ENCODE measurements at places on chromosomes 6 and 20.

- DNase-seq = no peak
Observed at GRCh38 chr6:163008626-163009025, 280.9 kb downstream of the PACRG start.

DNA sequence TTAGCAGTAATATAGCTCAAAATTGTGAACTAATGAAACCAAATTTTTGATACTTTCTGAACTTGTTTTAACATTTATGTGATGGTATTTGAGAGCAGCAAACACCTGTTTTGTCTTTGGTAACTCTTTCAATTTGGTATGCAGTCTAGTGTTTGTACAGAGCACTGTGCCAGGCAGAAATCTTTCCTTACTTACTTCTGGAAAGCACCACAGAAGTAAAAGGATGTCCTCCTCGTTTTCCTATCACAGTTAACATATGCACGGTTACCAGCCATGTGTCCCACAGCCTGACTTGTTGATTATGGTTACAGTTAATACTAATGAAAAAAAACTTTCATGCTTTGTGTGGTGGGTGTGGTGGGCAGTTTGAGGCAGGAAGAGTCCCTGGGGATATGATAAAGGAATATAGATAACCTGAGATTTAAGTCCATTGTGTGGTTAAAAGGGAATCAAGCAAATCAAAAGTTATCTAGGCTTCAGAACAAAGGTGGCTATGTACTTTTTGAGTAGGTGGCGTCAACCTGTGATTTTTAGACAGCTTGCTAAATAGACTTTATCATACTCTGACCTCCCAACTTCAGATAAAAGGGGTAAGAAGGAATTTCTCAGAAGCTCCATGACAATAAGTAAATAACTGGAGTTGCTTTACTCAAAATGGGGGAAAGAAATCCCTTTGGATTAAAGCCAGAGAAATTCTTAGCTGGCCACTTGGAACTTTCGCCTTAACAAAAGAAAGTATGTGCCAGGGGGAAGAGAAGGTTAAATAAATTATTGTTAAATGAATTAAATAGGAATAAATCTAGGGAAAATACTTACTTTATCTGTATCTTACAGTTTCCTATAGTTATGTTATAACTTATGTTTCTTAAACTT lies 20.1 kb upstream of the COL10A1 start:
- no peak for DNase-seq

DNA sequence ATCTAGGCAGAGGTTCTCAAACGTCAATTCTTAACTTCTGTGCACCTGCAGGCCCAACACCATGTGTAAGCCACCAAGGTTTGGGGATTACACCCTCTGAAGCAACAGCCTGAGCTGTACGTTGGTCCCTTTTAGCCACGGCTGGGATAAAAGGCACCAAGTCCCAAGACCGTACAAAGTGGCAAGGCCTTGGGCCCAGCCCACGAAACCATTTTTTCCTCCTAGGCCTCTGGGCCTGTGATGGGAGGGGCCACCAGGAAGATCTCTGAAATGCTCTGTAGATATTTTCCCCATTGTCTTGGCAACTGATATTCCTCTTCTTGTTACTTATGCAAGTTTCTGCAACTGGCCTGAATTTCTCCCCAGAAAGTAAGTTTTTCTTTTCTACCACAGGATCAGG lies 4.5 kb upstream of the FAM184A start:
- no peak for DNase-seq

GRCh38 chr6:30219244-30219643 lies 6.0 kb upstream of the TRIM26 start:
- peak; percentile 17 for DNase-seq

- no peak for DNase-seq
Observed at GRCh38 chr6:107718341-107718740, 105.8 kb downstream of the SCML4 start.

DNA sequence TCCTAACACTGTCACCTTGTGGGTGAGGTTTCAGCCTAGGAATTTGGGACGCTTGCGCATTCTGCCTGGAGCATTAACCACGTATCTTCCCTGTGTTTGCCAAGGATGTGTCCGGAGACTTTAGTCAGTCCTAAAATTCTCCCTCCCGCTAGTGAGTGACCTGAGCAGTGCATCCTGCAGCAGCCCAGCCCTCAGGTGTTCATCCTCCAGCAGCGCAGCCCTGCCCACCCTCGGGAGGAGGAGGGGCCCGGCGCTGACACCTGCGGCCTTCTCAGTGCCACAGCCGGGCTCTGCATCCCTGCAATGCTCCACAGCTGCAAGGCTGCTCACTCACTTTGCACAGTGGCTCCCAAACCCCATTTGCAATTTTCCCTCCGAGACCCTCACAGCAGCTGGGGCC lies 79.5 kb downstream of the ERMARD start:
- DNase-seq = no peak

- DNase-seq = no peak
Observed at GRCh38 chr6:146341493-146342230, 202.0 kb upstream of the RAB32 start.

GRCh38 chr20:34110745-34111641 lies 1.1 kb downstream of the EIF2S2 start:
- DNase-seq = no peak

DNA sequence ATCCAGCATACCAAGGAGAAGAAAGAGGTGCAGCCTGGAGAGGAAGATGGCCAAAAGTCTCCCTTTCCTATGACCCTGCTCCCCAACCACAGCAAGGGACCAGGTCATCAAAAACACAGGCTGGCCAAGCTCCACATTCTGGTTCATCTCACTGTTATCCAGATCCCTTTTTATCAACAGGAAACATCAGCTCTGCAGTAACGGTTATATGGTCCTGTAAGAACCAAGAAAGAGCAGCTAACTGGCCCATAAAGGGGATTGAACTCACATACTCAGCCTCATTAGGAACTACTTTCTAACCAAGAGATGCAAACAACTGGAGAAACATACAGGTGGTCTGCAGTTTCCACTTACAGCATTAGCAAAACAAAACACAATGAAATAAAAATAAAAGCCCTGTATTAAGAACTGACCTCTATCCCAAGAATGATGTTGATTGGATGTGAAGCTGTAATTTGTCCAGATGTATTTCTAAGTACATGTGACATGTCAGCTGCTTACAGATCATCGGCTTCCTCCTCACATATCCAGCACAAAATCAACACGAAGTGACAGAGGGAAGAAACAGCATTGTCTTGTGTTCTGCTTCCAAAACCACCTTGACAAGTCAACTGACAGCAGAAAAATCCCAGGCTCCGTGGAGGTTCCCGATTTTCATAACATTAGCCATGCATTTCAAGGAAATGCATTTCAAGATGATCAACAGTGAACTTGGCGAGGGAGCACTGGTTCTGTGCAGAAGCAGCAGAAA lies 557.2 kb upstream of the AGPAT4 start:
- no peak for DNase-seq

GRCh38 chr6:138157986-138158638 lies 3.6 kb upstream of the ARFGEF3 start:
- DNase-seq = no peak

DNA sequence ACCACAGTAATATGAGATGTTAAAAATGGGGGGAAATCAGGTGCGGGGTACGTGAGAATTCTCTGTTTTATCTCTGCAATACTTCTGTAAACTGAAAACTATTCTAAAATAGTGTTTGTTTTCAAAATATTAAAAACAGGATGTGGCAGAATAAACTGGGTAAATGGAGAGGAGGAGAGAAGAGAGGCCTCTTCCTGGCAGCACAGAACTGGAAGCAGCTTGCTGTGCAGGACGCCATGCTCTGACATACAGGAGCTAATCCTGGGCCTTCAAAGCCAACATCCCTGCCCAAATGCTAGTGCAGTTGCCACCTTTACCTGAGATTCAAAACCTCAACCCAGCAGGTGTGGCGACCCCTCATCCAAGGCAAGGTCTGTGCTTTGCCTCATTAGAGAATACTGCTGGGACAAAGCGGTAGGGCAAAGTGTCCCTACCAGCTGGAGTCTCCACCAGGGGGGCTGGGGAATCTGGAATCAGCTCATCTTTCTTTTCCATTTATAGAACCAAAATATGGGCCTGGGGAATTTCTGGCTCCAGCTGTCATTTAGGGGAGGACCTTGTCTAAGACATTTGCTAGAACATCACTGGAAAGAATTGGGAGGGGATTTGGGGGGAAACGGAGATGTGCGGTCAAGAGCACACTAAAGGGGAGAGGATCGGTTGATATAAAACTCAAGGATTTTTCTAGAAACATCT lies 67.3 kb downstream of the SCML4 start:
- no peak for DNase-seq

DNA sequence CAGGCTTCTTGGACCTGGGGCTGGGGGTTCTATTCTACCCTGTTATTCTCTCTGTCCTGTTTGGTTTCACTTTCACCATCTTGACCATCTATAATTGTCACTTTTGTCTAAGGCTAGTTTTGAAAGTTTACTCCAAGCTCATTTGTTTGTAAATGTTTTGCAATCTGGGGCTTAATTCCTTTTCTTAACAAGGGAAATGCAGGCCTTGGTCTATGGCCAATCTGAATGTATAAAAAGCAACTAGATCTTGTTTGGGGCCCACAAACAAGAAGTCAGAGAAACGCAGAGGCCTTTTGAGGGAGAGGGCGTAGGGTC lies 86.3 kb upstream of the PREP start:
- no peak for DNase-seq

- no peak for DNase-seq
Observed at GRCh38 chr20:53129563-53129962, 157.4 kb downstream of the TSHZ2 start.

GRCh38 chr6:26240157-26241032 lies 124.6 kb upstream of the BTN3A2 start:
- no peak for DNase-seq

DNA sequence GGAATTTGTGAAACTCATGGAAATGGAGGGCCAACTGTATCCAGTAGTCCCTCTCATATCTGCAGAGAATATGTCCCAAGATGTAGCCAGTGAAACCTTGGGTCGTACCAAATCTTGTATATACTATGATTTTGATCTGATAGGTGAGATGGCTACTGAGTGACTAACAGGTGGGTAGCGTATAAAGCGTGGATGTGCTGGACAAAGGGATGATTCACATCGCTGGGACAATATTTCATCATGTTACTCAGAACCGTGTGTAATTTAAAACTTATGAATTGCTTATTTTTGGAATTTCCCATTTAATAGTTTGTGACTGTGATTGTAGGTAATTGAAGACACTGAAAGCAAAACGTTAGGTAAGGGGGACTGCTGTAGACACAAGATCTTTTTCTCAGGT lies 144.1 kb downstream of the SMAP1 start:
- DNase-seq = no peak

- DNase-seq = no peak
Observed at GRCh38 chr6:30590509-30590908, 19.3 kb downstream of the ABCF1 start.

GRCh38 chr6:85490516-85491248 lies 40.8 kb downstream of the NT5E start:
- no peak for DNase-seq

DNA sequence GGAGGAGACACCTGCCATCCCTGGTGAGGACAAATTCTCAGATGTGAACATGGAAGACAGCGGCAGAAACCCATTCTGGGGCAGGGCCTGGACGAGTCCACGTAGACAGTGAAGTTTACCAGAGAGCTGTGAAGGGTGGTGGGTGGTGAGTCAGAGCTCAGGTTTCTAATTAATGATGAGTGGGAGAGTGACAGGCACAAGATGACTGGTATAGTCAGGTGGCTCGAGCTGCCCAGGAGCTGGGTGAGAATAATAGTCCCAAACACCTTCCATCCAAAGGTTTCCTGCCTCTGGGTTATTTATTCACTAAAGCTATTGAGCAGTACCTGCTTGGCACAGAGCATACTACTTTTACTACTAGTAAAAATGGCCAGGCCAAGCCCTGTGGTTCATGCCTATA lies 6.0 kb downstream of the TLDC2 start:
- DNase-seq = no peak

GRCh38 chr6:160137989-160138835 lies 16.6 kb downstream of the SLC22A1 start:
- DNase-seq = no peak

- no peak for DNase-seq
Observed at GRCh38 chr20:18515973-18516372, 8.2 kb downstream of the SEC23B start.

DNA sequence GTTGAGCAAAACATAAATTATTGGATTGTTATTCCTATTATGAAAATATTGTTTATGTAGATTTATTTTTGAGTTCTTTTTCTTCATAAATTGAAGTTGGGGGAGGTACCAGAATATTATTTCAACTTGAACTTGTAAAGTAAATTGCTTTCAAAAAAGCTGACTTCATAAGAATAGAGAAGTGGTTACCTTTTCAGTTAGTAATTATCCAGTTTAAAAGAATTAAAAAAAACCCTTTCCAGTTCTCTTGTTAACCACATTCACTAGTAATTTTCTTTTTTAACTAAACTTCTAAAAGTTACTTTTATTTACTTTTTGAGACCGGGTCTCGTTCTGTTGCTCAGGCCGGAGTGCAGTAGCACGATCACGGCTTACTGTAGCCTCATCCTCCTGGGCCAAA lies 124.3 kb downstream of the CDKAL1 start:
- no peak for DNase-seq

DNA sequence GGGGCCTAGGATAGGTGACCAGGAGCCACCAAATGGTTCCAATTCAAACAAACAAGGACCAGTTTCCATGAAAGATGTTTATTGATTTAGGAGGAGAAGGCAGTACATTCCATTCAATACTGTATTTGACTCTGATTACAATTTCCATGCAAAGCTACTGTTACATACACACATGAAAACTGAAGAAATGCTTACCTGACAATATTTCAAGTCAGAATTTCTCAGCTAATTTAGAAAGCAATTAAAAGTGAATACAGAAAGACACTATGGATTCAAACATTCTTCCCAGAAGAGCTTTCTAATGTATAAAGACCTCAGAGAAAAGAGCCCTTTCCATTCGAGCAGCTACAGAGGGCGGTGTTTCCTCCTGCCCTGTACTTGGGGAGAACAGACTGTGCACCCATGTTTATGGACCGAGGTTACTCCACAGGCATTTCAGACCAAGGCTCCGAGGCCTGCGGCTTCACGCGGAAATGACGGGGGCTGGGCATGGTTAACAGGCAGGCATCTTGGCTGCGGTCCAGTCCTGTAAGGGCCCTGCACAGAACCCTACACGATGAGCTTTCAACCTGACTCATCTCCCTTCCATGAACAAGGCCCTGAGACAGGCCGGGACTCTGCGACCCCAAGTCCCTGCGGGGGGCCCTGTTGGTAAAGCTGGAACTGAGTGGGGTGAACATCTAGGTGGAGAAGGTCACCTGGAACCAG lies 25.7 kb upstream of the TCFL5 start:
- DNase-seq = no peak

GRCh38 chr6:158660333-158660754 lies 10.5 kb downstream of the SYTL3 start:
- no peak for DNase-seq

- DNase-seq = no peak
Observed at GRCh38 chr6:116047173-116047933, 13.3 kb downstream of the FRK start.

- DNase-seq = no peak
Observed at GRCh38 chr6:118663993-118664985, 12.9 kb upstream of the CEP85L start.

GRCh38 chr6:53796451-53796780 lies 1.6 kb downstream of the LRRC1 start:
- no peak for DNase-seq
